Activated CD4-positive, alpha-beta T cell treated with anti-CD3 and anti-CD28 coated beads for 24 hours (primary cell): ENCODE measurements at places on chromosomes 1 and 21.

GRCh38 chr1:24195874-24196273 lies 8.8 kb upstream of the IFNLR1 start:
- no peak for DNase-seq

- DNase-seq: no peak
Measured at GRCh38 chr1:17206196-17206595, 1.3 kb downstream of the PADI1 start.

GRCh38 chr1:172451002-172451443 lies 7.2 kb upstream of the PIGC start:
- no peak for DNase-seq

DNA sequence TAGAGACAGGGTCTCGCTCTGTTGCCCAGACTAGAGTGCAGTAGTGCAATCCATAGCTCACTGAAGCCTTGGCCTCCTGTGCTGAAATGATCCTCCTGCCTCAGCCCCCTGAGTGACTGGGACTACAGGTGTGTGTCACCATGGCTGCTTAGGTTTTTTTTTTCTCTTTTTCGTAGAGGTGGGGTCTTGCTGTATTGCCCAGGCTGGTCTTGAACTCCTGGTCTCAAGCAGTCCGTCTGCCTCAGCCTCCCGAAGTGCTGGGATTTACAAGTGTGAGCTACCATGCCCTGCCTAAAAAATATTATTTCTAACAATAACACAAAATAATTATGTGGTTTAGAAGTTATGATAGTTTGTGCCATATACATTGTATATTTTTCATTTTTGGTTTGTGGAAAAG lies 9.9 kb downstream of the CAMTA1 start:
- no peak for DNase-seq

DNA sequence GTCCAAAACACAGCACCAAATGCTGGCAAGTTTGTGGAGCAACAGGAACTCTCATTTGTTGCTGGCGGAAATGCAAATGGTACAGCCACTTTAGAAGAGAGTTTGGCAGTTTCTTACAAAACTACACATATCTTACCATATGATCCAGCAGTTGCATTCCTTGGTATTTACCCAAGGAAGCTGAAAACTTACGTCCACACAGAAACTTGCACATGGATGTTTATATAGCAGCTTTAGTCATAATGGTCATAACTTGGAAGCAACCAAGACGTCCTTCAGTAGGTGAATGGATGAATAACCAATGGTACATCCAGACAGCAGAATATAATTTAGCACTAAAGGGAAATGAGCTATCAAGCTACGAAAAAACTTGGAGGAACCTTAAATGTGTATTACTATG lies 66.4 kb downstream of the MARK1 start:
- no peak for DNase-seq

DNA sequence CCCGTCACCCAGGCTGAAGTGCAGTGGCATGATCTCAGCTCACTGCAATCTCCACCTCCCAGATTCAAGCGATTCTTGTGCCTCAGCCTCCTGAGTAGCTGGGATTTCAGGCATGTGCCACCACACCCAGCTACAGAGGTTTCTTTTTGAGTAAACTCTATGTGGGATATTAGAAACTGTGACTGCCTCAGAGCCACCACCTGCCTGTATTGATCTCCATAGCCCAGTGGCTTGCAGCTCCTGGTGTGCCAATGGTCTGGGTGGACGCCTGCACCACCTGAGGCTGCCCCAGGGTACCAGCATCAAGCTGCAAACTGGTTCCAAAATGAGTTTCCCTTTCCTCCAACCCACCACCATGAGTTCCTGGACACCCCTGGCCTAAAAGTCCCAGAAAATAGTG lies 89.7 kb upstream of the SLC44A3 start:
- no peak for DNase-seq

DNA sequence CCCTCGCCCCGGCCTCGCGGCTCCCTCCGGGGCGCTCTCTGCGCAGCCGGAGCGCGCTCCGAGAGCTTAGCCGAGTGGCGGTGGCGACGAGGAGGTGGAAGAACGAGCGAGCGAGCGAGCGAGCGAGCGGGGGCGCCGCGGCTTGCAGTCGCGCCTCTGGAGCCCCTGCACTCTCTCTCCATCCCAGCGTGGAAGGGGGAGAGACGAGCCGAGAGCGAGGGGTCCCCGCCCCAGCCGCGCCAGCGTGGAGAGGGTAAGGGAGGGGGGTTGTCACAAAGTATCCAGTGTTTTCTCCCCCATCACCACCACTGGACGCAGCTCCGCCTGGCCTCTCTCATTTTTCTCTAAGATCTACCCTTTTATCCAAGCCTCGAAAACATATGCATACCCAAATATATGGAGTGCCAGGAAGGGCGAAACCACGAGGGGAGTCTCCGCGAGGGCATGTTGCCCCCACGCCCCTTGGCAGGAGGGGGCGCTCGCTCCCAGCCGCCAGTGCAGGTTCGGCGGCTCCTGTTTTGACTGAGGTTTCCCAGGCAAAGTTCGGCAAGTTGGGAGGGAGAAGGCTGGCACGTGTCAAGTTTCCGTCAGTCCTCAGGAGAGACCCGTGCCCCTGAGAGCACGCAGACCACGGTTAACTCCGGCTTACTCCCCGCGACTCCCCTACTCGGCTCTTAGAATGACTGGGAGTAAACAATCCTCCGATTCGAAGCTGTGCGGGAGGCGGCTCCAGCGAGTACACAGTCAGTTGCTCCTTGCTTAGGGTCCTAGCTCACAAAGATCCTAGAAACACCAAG lies 569 bp upstream of the DAB1 start:
- DNase-seq: no peak
